ENCODE measurements at places on chromosomes 5 and 9.

DNA sequence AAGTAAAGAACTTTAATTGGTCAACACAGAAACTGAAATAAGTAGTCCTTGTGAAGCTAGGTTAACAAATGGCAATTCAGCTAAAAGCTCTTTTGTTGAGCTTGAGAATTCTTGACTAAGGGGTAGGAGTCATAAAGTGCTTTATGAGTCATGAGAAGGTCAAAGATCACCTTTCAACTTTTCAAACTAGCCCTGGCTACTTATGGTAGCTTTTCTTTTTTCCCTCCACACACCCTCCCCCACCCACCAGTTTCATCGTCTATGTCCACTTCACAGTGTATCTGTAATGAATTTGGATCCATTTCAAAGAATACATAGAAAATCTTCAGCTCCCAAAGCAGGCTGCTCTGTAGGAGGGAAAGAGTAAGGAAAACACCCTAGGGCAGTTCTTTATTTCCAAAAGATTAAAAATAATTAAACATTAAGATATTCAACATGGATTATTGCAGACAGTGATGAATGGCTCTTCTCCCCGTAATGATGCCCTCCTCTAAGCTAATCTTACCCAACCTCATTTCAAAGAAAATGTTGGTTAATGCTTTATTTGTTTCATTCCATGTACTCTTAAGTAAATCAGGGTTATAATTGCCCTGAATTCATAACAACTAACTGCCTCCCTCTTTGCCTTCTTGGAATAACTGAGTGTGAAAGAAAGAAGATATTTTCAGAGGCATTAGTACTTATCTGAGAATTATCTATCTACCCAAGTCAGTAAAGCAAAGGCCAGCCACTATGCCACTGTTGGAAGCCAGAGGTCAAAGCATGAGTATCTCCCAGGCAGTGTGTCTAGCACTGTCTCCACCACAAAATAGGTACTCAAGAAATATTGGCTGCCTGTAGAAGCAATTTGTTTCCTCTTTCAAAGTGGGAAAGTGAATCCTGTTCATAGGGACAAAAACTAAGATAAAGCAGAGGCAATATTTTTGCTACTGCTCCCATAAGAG, 290.6 kb downstream of the PIK3R1 start:
- no peak for DNase-seq

- DNase-seq: no peak
Measured at GRCh38 chr9:20290257-20290656, 332.0 kb downstream of the MLLT3 start.

DNA sequence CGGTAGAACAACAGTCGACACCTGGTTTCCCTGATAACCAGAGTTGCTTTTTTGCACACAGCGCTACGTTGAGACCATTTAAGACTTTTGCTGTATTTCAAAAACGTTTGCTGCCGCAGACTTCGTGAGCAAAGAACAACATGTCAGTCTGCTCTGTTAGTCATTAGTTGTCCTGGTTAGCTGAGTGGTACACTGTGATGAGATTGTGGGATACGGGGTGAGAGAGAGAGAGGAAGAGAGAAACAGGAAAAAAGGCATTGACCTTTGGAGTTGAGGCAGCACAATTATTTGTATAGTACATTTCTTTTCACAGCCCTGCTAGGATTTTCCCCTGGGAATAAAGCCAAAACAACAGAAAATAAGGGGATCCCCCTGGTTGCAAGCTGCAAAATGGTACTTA, 306.1 kb upstream of the WWC1 start:
- no peak for DNase-seq

- DNase-seq: no peak
Measured at GRCh38 chr9:137745541-137745991, 126.8 kb downstream of the EHMT1 start.

GRCh38 chr9:37031081-37031480, 3.0 kb downstream of the PAX5 start:
- DNase-seq: no peak

DNA sequence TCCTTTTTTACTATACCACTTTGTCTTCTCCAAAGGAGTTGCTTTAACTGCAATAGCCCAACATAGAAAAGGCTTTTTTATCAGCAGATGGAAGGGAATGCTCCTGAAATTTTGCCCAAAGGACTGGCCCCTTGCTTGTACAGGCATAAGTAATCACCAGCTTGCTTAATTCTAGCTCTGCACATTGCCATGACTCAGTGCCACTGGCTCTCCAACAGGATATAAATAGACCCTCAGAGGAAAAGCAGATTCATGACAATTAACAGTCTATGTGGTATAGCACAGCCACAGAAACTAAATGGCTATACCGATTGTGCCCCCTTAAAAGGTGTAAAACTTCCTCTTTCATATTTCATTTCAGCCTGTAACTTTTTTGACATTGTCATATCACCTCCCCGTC, 227.0 kb downstream of the ZNF608 start:
- no peak for DNase-seq

DNA sequence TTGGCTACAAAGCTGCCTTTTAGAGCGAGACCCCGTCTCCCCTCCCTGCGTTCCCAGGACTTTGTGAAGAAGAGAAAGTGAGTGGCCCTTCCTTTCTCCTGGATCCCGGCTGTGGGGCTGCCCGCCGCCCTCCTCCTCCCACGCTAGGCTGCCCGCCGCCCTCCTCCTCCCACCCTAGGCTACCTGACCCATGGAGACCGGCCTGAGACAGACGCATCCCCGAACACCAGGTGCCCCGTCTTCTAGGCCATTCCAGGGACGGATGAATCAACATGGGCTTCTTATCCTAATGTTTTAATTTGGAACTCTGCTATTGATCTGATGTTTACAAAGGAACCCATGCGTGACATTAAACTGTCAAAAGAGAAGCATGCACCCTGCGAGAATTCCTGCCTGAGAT, 117.3 kb upstream of the LPCAT1 start:
- DNase-seq: no peak

DNA sequence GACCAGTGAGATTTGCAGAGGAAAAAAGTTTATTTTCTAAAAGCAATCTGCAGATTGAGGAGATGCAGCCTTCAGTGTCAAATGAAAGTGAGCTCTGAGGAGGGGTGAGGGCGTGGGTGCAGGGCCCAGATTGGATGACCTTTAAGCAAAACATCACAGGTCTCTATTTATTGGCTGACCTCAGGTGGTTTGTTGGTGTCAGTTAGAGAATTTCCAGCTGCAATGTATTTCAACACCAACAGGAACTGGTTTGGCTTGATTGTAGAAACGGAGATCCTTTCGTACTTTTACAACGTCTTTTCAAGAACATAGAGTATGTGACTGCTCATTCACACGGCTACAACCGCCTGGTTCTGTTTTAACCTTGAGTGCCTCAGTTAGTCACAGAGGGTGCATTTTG, 1069.1 kb downstream of the EFNA5 start:
- no peak for DNase-seq

DNA sequence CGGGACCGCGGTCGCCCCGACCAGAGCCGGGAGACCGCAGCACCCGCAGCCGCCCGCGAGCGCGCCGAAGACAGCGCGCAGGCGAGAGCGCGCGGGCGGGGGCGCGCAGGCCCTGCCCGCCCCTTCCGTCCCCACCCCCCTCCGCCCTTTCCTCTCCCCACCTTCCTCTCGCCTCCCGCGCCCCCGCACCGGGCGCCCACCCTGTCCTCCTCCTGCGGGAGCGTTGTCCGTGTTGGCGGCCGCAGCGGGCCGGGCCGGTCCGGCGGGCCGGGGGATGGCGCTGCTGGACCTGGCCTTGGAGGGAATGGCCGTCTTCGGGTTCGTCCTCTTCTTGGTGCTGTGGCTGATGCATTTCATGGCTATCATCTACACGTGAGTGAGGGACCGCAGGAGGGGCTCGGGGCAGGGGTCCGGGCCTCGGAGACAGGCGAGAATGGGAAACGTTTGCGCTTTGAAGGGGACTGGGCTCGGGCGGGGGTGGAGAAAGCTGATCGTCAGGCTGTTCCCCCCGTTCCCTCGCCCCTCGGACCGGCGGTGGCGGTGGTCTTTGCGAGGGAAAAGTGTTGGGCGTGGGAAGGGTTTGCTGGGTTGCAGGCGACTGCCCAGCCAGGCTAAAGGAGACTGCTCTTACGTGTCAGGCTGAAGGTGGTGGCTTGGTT, 457 bp downstream of the UGCG start:
- no peak for DNase-seq

DNA sequence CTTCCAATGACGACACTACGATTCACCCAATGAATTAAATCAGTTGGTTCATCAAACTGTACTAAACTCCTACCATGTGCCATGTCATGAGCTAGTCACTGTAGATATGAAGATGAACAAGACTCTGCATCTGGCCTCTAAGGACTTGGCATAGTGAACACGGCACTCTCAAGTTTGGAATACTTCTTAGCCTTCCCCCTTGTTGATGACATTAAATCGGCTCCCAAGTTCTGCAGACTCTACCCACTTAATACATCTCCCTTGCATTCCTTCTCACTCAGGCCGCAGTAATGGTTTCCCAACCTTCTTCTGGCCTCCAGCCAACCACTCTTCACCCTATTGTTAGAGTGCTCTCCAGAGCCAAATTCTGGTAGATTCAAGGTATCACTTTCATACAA, 184.7 kb downstream of the MAPKAP1 start:
- DNase-seq: no peak

DNA sequence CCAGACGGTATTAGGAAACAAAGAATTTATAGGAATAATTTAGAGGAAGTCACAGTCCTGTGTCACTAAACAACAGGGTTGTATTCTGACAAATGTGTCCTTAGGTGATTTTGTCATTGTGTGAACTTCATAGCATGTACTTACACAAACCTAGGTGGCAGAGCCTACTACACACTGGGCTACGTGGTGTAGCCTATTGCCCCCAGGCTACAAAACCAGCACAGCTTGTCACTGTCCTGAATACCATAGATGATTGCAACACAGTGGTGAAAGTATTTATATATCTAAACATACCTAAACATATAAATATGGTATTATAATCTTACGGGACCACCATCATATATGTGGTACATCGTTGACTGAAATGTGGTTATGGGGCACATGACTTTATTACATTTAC, 69.3 kb downstream of the COL23A1 start:
- DNase-seq: no peak

DNA sequence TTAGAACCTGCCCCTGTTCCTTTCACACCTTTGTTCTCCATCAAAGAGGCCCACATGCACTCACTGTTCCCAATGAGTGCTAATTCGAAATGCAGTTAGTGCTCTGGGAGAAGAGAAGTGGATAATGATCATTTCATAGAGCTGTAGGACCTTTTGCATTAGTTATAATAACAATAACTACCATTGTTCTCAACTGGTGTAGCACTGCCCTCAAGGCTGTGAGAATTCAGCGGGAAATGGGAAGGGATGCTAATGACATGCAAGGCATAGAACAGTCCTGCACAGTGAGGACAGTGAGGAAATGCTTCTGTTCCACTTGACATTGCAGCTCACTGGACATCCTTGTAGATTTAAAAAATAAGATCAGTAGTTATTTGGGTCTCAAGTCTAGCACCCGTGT, 187.4 kb downstream of the FBXL7 start:
- DNase-seq: no peak

GRCh38 chr9:80792726-80793125, 896.6 kb downstream of the TLE1 start:
- DNase-seq: no peak

DNA sequence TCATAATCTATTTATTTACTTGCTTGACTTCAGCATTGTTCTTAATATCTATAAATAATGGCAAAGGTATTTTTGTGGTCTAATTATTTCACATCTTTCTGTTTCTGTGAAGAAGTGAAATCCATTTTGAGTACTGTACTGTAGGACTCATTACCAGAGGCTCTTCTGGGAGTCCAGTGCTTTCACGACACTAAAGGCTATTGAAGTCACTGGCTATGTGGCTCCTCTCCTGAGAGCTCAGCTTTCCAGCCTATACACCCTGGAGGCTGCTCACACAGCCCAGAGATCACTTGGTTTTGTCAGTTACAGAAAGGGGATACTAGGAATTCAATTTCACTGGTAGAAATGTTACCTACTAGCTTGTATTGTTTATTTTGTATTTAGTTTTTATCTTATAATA, 547.3 kb downstream of the TAF11L14 start:
- DNase-seq: no peak

DNA sequence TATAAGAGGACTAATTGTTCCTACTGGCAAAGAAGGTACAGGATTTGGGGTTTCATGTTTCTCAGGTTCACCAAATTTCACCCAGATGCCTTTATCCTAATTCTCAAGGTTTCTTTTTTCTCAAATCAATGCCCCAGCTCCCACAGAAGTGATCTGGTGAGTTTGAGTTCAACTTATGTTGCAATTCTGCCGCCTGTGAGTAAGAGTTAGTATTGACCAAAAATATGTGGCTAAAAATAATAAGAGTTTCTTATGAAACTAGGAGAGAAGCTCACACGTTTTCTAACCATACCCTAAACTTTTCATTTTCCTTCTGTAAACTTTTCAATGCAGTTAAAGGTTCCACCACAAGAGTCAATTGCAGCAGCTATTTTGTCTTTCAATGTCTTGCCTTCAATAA, 15.1 kb downstream of the SLCO6A1 start:
- no peak for DNase-seq

DNA sequence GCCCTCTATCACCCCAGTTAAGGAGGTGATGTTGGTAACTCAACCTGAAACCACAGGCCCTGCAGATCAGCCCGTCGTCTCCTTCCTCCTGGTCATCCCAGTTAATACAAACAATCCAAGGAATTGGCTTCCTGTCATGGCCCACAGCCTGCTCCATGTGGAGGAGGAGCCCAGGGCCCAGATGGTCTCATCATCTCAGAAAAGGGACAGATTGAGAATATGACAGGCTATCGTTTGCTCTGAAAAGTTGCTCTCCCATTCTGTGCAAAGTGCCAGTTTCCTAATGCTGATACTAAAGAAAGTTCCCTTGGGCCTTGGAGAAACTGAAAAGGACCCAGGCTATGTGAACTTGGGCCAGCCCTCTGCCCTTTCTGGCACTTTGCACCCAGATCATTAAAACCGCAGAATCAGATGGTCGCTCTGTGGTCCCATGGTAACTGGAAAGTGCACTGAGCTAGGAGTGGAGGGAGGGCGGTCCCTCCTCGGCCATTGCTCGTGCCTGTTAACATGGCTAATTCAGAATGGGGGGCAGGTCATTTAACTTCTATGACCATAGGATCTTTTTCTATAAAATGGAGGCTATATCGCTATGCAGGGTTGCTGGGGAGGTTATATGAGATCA, 675 bp upstream of the SPAAR start:
- DNase-seq: no peak

DNA sequence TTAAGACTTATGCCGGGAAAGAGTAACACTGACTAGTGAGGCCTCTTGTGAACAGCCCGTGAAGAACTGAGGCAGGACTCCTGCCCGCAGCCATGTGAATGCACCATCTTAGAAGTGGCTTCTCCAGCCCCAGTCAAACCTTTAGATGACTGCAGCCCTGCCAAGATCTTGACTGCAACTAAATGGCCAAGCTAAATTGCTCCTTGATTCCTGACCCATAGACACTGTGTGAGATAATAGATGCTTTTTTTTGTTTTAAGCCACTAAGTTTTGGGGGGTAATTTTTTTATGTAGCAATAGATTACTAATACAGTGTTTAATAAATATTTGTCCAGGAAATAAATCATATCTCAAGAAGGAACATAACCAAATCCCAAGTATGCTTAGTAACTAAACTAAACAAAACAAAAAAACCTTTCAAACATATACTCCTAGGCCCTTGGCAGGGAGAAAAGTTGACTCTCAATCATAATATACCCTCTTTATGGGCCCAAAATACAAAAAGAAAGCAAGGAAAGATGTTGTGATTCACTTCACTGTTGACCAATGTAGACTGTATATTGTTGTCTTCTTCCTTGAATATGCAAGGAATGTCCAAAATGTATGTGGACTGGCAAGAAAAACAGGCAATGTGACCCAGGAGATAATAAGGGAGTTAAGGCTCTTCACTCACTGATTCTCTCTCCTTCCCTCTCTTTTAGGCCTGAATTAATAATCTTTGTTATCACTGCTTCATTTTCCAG, 79.7 kb upstream of the ZNF366 start:
- no peak for DNase-seq

Data from NCI-H1436 (cell line).